ENCODE measurements at places on chromosomes 5 and 9.

GRCh38 chr9:2465921-2466460 is 155.6 kb upstream of the VLDLR start:
- DNase-seq = no peak

GRCh38 chr5:38899936-38900335 is 54.1 kb downstream of the OSMR start:
- no peak for DNase-seq

- DNase-seq = peak; percentile 56
Observed at GRCh38 chr9:78130004-78130403, 98.4 kb upstream of the GNAQ start.

DNA sequence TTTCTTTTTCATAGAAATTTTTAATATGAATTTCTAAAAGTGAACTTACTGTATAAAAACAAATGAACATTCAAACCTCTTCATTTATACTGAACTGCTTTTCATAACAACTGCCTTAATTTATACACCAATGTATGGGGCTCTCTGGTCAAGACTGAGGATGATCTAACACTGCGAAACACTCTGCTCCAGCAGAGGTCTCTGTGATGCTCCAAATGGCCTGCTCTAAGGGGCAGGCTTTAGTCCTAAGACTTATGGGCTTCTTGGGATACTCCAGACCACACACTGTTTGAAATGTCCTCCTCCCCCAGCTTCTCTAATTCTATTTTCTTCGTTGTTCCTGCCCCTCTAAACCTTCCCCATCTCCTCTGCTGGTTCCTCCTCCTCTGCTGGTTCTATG is 58.5 kb downstream of the LIFR start:
- peak; percentile 19 for DNase-seq

- DNase-seq = no peak
Observed at GRCh38 chr9:106878934-106879333, 16.0 kb downstream of the ZNF462 start.

DNA sequence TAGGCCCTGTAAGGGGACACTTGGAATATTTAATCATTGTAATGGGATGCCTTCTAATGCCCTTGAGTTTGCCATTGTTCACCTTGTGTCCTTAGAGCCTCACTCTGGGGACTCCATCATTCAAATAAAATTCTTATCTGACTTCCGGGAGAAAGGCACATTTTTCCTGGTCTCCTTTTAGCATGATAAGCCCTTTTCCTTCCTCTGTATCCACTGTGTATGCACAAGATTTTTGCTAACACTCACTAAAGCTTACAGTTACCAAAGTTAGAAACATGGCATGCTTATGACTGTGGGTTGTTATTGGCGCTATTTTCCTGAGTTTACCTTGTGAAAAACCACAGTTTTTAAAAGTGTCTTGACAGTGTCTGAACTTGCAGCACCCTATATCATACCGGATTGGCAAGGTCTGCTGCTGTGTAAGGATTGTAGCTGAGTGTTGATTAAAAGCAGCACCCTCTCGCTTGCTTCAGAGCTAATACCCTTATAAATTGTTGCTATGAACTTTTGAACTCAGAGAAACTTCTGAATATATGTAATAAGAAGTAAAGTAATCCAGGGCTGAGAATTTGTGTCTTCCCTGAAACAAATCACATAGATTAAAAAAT is 46.4 kb downstream of the SNCAIP start:
- DNase-seq = no peak

DNA sequence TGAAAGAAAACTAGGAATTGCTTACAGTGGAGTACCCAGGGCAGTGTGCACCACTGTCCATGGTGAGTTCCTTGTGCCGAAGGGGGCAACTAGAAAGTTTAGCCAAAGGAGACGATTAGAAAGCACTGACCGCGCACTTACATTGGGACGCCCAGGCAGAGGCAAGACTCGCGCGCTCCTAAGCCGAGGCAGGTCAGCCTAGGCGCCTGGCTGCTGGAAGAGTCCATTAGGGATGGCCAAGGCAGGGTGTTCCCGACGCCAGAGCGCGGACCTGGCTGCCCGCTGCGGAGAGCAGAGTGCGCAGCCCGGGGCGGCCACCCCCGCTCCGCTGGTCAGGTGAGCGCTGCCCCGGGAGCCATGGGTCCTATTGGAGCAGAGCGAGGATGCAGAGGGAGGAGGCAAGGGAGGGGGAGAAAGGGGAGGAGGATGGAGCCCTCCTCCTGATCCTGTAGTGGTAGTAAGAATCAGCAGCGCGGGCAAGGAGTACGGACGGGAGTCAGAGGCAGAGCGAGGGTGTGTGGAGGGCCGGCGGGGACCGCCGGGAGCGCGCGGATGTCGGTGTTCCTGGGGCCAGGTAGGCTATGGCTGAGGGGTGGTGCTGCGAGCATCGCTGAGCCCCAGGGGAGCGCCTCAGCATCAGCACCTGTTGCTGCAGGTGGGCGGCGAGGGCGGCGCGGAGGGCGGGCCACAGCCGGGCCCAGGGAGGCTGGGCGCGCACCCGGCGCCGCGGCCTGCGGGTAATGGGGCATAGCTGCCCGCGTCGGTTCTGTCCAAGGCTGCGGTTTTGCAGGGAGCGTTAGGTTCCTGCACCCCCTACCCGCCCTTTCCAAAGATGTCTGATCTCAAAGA is at the start of gene ADGRV1:
Gene ADGRV1, plus strand, starts transcription at position 454 of the 849 bp plus-strand sequence. Its CDS starts 99 bp downstream, at position 553.
- DNase-seq = no peak

DNA sequence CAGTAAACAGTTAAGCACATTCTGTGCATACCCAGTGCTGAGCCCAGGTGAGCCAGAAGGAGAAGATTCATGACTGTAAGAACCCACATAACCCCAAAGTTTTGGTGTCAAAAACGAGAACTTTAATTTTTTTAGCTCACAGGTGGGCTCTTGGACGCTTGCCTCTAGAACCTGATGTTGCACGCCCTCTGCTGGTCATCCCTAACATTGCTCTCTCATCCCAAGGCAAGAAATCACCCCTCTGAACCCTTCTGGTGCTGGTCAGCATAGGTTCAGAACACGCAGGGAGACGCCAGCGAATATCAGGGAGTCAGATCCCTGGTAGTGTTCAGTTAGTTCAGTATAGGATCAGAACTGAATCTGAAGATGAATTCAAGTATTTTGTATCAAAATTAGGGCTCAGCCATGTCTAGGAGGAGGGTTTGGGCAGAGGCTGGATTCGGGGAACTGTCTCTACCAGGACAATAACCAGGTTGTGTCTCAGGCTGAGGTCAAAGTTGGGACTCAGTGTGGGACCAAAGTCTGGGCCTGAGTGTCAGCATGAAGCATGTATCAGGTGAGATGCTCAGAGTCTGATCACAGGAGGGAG is 4.1 kb upstream of the DNAJB5 start:
- DNase-seq = peak; percentile 87

DNA sequence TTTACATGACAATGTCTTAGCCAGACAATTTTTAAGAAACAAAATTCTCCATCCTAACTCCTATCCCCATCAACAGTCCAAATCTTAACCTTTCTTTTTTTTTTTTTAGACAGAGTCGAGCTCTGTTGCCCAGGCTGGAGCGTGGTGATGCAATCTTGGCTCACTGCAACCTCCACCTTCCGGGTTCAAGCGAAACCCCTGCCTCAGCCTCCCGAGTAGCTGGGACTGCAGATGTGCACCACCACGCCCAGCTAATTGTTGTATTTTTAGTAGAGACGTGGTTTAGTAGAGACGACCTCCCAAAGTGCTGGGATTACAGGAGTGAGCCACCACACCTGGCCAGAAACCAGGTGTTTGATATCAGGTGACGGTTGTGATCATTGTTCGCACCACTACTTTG is 10.2 kb downstream of the ABL1 start:
- no peak for DNase-seq

DNA sequence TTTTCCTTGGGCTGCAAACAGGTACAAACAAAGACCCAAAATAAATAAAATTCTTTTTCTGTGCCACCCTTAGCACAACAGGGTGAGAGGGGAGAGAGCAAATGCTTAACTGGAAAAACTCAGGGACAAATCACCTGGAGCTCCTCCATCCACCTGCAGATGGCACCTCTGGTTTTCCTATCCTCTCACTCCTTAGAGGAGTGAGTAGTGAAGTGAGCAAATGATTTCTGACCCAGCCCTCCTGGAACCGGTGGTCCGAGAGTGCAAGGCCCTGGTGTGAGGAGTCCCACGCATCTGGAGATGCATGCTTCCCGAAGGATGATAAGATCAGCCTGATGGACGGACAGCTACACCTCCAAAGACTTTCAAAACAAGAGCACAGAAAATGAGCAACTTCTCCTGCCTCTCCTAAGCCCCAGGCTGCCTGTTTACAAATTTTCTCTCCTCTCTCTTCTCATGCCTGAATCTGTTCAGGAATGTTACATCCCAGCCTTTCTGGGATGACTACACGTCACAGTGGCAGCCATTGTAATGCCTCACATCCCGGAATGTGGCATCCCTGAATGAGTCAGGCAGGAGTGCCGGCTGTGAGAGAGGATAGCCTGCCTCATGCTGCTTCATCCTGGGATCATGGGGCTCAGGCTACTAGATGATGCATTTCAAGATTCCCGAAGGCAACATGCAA is 86.4 kb downstream of the ADRB2 start:
- no peak for DNase-seq

GRCh38 chr9:78909566-78909965 is 612.6 kb downstream of the PSAT1 start:
- no peak for DNase-seq

DNA sequence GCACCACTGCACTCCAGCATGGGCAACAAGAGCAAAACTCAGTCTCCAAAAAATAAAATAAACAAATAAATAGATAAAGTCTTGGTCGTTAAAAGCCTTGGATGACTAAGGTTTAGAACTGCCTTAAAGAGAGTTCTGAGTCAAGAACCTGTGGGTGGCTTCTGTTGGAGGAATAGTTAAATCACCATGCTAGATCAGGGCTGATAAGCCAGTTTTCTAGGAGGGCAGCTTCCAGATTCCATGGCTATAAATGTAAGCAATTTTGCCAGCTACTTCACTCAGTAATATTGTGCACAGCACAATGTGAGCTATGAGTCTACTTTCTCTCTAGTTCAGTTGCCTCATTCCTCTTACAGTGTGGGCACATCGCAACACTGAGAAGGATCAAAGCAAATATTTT is 242.1 kb upstream of the NUDT12 start:
- DNase-seq = no peak

- peak; percentile 18 for DNase-seq
Observed at GRCh38 chr5:84383816-84384603, 670 bp downstream of the EDIL3 start.

DNA sequence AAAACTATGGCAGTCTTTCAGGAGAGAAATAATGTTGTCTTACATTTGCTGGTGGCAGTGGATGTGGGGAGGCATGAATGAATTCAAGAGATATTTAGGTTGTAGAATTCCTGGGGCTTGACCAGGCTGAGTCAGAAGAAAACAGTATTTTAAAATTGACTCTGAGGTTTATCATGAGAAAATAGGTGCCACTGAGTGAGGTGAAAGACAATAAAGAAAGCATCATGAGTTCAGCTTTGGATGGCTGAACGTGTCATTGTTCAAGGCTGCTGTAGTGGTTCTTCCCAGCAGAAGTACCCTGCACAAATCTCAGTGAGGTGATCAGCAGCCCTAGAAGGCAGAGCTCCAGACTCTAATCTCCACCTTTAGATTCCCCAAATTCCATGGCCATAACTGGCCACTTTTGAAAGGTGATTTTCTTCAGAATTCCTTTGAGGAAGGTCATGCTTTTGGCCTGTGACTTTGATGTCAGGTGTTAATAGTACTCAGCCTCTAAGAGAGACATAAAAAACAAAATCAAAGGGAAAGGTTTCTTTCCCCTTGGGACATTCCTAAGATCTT is 395.4 kb downstream of the NTRK2 start:
- DNase-seq = no peak

GRCh38 chr5:1476967-1477310 is 31.7 kb upstream of the SLC6A3 start:
- no peak for DNase-seq

Measured in NB4 (cell line).